SIG-M5 (cell line): ENCODE measurements at places on chromosomes 11 and 22.

GRCh38 chr11:10872097-10872496 lies 14.2 kb upstream of the ZBED5 start:
- no peak for DNase-seq

DNA sequence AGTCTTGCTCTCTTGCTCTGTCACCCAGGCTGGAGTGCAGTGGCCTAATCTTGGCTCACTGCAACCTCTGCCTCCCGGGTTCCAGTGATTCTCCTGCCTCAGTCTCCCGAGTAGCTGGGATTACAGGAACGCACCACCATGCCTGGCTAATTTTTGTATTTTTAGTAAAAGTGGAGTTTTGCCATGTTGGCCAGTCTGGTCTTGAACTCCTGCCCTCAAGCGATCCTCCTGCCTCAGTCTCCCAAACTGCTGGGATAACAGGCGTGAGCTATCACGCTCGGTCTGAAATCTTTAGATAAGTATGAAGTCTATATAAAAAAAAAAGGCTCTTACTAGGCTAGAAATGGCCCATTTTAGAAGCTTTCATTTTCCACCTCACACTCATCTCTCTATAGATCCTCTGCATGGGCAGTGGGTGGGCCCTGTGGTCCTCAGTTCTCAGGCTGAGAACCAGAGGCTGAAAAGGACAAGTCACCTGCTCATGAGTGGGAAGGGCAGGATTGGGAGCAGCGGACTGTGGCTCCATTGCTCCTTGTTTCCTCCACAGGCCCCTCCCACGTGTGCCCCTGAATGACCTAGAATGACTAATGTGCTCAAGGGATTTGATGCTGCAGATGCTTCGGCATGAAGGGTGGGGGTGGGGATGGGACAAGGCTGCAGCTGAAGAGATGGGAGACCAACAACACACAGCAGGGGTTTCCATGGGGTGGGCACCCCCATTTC lies 19.8 kb upstream of the PRAME start:
- DNase-seq = no peak

- DNase-seq = no peak
These were observed 32.4 kb upstream of the CD44 start for GRCh38 chr11:35106595-35106994.

GRCh38 chr11:126635511-126635910 lies 280.0 kb downstream of the ST3GAL4 start:
- no peak for DNase-seq

GRCh38 chr11:19652623-19653375 lies 59.8 kb upstream of the NAV2 start:
- DNase-seq = no peak

- no peak for DNase-seq
These were observed 1.4 kb upstream of the MAPK11 start for GRCh38 chr22:50271519-50271970.

GRCh38 chr22:27106985-27107384 lies 449.6 kb downstream of the MIAT start:
- DNase-seq = no peak

- no peak for DNase-seq
These were observed 84.8 kb upstream of the SHANK2 start for GRCh38 chr11:71336996-71337754.

GRCh38 chr11:131136486-131136885 lies 220.2 kb upstream of the SNX19 start:
- no peak for DNase-seq

- DNase-seq = no peak
These were observed 39.3 kb downstream of the DUSP8 start for GRCh38 chr11:1532606-1533341.

- DNase-seq = no peak
These were observed 237.8 kb downstream of the DCDC1 start for GRCh38 chr11:31131760-31132159.

DNA sequence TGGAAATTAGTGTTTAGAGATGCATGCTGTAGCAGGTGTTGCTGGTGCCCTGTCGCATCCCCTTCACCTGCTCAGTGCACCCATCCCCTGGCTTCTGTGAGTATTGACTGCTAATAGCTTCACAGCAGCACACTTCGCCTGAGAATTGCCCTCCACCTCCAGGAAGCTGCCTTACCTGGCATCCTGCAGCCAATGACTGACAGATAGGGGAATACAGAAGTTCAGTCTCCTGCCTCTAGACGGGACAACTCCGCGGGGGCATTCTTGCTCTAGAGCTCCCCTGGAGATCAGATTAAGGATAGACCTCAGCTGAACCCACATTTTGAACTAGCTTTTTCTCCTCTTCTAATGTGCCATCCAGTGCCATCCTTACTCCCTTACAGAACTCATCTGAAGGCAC lies 9.3 kb upstream of the CD3E start:
- no peak for DNase-seq

DNA sequence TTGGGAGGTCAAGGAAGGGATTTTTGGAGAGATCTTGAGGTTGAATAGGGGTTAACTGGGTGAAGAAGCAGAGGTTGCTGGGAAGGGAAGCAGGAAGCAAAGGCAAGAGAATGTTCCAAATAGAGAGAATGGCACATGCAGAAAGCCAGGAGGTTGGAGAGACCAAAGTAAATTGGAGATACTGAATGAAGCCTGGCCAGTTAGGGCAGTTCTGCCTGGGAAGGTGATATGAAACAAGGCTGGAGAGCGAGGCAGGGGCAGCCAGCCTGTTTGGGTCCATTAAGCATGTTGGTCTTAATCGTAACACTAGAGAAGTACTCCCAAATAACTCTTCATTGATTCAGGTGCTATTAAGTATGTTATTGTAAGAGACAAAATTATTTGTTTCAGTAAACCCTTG lies 48.2 kb downstream of the ZNF143 start:
- no peak for DNase-seq

- no peak for DNase-seq
These were observed 37.3 kb downstream of the PIWIL4 start for GRCh38 chr11:94604482-94604881.
